ENCODE measurements at places on chromosomes 11 and 22.

DNA sequence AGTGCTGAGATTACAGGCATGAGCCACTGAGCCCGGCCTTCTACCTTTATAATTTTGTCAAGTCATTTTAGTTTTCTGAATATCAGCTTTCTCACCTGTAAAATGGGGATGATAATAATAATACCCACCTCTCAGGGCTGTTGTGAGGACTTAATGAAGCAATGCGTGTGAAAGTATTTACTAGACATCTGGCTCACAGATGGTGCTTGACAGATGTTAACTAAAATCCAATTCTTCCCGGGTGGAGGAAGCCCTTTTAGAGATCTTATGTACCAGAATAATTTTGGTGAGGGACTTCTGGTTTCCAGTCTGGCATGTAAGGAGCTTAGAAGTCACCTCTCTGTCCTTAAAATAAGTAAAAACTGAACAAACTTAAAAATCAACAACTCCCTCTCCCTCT is 43.7 kb upstream of the NUP160 start:
- no peak for DNase-seq

GRCh38 chr11:41309716-41310115 is 149.7 kb downstream of the LRRC4C start:
- no peak for DNase-seq

- DNase-seq, result no peak
These were observed 17.4 kb downstream of the ARVCF start for GRCh38 chr22:19998991-19999820.

- no peak for DNase-seq
These were observed 15.6 kb upstream of the RDX start for GRCh38 chr11:110311783-110312579.

DNA sequence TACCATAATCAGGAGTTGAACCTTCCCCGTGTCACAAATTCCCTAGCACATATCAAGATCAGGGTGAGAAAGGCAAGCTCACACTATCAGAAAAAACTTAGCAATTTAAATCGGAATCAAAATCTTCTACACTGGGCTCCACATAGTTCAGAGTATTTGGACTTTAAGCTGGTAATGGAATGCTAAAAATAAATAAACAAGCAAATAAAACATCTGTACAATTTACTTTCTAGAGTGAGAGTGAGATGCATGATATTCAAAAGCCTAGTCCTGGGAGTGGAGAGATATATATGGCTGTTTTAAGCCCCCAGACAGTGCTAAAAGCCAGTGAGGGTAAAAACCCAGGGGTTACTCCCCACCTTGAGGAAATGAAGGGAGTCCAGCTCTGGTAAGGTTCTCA is 380.6 kb downstream of the SOX6 start:
- no peak for DNase-seq

- no peak for DNase-seq
These were observed 121.1 kb downstream of the PAX6 start for GRCh38 chr11:31690041-31690440.

DNA sequence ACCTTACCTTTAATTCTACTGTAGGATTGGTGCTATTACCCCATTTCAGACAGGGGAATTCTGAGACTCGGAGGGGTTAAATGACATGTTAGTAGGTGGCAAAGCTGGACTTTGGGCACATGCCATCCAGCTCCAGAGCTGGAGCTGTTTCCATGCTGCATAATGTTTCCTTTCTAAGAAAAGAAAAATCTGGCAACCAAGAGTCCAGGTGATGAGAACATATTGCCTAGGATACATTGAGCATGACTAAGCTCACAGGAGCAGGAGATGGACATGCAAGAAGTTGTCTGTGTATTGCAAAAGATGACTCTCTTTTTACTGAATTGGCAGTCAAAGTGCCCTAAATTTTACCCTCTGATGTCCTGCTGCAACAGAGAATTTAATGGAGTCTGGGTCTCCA is 150.8 kb upstream of the SYT13 start:
- no peak for DNase-seq

GRCh38 chr22:31230155-31230870 is 18.2 kb downstream of the LIMK2 start:
- no peak for DNase-seq

GRCh38 chr11:83259559-83259958 is 26.6 kb downstream of the CCDC90B start:
- no peak for DNase-seq

DNA sequence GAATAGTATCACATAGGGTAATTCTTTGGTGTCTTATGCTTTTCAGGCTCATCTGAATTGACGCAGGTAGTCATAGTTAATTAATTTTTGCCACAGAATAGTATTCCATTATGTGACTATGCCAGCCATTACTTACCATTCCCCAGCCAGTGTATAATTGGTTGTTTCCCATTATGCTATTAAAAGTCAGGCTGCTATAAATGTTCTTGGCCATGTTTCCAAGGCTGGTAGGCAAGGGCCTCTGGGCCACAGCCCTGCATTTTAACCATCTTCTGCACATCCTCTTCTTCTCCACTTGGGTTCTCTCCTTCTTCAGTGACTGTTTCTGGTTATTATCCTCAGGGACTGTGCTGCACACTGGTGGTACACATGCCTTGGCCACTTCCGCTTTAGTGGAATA is 190.9 kb downstream of the ADAMTS15 start:
- no peak for DNase-seq

- no peak for DNase-seq
These were observed 34.2 kb upstream of the PRR5 start for GRCh38 chr22:44667829-44668189.

GRCh38 chr11:110818032-110818687 is 105.9 kb upstream of the ARHGAP20 start:
- DNase-seq, result no peak

- DNase-seq, result no peak
These were observed 63.8 kb upstream of the UCP3 start for GRCh38 chr11:74072721-74073120.

- DNase-seq, result no peak
These were observed 40.5 kb downstream of the BRD1 start for GRCh38 chr22:49786976-49787706.

GRCh38 chr11:75981546-75981945 is 166.5 kb downstream of the UVRAG start:
- DNase-seq, result no peak

DNA sequence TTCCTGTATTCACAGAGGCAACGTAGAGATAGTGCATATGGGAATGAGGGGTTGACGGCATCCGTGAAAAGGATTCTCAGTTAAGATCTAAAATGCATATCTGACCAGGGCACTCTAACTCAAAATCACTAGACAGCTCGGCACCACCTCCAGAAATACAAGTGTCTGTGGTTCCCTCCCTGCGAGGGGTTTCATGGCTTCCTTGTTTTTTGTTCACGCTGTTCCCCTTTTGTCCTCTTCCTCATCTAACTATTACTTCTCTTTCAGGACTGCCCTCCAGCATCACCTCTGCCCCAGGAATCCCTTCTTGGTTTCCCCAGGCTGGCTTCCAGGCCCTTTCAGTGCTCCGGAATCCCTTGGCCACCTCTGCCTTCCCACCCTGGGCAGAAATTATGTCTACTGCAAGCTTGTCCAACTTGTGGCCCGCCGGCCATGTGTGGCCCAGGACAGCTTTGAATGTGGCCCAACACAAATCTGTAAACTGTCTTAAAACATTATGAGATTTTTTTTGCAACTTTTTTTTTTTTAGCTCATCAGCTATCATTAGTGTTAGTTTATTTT is 159.9 kb downstream of the FBXO7 start:
- DNase-seq, result no peak

GRCh38 chr11:113199866-113200265 is 114.5 kb upstream of the TTC12 start:
- DNase-seq, result no peak

- DNase-seq, result no peak
These were observed 7.1 kb upstream of the KCNJ5 start for GRCh38 chr11:128884054-128884453.

- no peak for DNase-seq
These were observed 4.4 kb downstream of the NAGA start for GRCh38 chr22:42066126-42066761.

GRCh38 chr11:107282195-107282594 is 175.4 kb downstream of the CWF19L2 start:
- DNase-seq, result no peak

DNA sequence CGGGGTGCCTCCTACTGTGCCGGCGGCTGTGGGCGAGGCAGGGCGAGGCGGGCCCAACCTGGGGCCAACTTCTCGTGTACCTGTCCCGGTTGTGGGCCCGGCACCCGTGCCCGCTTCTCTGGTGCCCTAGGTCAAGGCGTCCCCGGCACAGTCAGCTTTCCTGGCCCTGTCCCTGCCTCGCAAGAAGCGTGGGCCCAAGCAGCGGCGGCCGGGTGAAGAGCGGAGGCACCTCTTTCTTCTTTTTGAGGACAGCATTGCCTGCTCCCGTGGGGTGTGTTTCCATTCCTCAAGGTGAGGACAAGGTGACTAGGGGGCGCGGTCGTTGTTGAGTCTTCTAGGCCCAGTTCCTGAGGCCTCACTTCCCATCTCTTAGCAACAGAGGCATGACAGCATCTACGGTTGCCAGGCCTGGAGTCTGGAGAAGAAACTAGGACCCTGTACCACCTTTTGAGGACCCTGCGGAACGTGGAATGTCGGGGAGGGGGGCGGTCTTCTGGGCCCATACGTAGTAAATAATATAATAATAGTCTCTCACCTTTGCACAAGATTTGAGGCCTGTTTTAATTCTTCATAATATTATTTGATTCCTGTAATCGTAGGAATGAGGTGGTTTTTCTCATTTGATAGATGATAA is 418 bp downstream of the ACO2 start:
- DNase-seq, result no peak

DNA sequence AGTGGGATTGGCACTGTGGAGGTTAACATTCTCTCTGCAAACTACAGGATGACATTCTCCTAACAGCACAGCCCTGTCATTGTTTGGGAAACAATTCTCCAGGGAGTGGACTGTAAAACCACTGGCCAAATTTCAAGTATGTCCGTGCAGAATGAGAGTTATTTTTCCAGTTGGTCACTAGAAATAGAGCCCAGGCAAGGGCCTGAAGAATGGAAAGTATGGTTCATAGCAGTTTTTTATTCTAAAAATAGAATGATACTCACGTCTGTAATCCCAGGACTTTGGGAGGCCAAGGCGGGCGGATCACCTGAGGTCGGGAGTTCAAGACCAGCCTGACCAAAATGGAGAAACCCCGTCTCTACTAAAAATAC is 39.0 kb upstream of the CD44 start:
- no peak for DNase-seq

GRCh38 chr11:60918251-60918938 is 4.4 kb downstream of the TMEM109 start:
- DNase-seq, result no peak

GRCh38 chr22:17476838-17477237 is 86.5 kb upstream of the SLC25A18 start:
- DNase-seq, result no peak

GRCh38 chr22:22395245-22395644 is 113.3 kb downstream of the ZNF280B start:
- no peak for DNase-seq

- no peak for DNase-seq
These were observed 8.3 kb downstream of the IGF2 start for GRCh38 chr11:2130881-2131352.

- DNase-seq, result no peak
These were observed 667 bp downstream of the CD81 start for GRCh38 chr11:2377511-2378443.

- no peak for DNase-seq
These were observed 11.8 kb downstream of the RFPL1 start for GRCh38 chr22:29450222-29450621.

DNA sequence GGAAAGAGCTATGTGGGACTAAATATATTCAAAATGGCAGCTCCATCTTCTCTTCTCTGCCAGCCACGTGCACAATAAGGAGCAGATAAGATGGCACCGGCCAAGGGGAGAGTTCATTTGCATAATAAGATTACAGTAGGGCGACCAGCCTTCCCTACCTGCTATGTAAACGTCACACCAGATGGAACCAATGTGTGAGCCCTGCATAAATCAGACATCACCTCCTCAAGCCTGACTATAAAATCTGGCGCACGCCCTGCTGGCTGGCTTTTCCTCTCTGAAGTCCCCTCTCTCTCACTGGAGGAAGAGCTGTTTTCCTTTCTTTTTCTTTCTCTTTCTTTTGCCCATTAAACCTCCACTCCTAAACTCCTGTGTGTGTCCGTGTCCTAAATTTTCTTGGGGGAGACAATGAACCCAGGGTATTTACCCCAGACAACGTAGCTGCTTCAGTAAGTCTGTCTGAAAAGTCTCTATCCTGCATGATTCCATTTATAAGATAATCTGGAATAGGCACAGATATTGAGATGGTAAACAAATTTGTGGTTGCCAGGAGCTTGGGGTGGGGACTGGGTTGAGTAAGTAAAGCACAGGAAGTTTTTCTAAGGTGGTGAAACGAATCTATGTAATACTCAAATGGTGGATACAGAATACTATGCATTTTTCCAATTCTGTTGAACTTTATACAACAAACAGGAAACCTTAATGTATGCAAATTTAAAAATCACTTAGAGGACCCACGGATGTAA is 670.0 kb upstream of the KIRREL3 start:
- DNase-seq, result no peak

GRCh38 chr11:34747251-34747650 is 126.4 kb downstream of the EHF start:
- no peak for DNase-seq

- DNase-seq, result no peak
These were observed 87.9 kb upstream of the SPON1 start for GRCh38 chr11:13874597-13874996.

Data from NT2/D1 (cell line).